GM23248 (cell line): ENCODE measurements at places on chromosomes 4 and X. TPM values are rescaled to one million over a fixed set of nuclear protein-coding genes. Genes with fewer than 3 reads are reported as not detected.

Gene GPAT3
- 1.7 and 13.8 TPM in 2 replicates for total RNA-seq

Gene OFD1
- total RNA-seq, result 3.2 and 6.2 TPM in 2 replicates

Gene NR0B1
- not detected in 2 replicates for total RNA-seq

Gene CDK16
- 89.5 and 97.8 TPM in 2 replicates for total RNA-seq

Gene RNF175
- total RNA-seq, result not detected in 2 replicates

Gene RNF212
- total RNA-seq, result 0.51 and 2.5 TPM in 2 replicates
